ENCODE measurements at places on chromosomes 5 and 9.

DNA sequence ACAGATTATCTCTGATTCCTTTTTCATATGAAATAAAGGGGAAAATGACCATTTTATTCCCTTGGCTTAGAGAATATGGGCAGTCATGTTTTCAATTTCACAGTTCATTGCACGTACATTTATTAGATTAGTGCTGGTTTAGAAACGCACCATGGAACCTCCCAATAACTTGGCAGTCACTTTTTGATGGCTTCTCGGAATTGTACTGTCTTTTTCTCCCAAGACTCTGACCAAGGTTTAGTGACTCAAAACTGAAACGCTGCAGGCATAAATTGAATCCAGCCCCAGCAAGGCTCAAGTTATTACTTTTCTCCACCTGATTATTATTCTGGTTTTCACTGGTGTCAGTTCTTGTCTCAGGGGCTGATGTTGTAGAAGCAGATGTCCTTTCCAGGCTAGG, 55.6 kb upstream of the EGFLAM start:
- no peak for DNase-seq

DNA sequence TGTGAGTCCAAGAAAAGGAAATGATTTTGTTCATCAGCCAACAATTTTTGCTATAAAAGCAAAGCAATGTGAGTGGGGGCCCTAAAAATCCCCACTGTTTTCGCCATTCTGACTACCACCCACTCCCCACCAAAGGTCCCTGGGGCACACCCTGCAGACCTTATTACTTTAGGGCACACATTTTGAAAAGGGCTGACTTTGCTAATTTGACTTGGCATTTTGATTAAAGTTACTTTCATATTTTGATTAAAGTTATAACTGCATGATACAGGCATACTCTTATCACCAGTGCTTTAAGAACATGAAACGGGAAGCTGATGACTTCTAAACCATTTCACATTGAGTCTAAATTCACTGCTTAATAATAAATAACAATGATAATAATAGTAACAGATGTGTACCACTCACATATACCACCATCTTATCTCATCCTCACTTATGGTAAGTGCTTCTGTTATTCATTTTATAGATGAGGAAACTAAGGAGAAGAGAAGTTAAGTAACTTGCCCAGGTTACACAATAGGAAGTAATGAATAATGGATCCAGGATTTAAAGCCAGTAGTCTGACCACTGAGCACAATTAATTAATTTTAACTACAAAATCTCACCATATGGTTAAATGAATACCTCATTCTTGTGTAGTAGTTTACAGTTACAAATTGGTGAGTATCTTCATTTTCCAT, 25.4 kb upstream of the NR3C1 start:
- DNase-seq = no peak

DNA sequence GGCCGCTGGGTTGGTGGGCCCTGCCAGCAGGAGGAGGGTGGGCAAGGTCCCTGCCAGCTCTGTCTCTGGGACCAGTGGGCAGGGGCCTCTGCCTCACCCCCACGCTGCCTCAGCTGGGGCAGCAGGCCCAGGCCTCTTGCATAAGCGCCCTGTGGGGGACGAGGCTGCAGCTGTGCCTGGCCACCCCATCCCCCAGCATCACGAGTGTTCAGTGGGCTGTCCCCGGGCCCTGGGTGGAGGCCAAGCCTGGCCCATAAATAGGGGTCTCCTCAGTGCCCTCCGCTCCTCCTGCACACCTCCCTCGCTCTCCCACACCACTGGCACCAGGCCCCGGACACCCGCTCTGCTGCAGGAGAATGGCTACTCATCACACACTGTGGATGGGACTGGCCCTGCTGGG, at the start of gene PTGDS:
TSS of gene PTGDS (plus strand) at position 282 of the 400 bp plus-strand sequence. CDS start at position 357, 75 bp downstream.
- no peak for DNase-seq

DNA sequence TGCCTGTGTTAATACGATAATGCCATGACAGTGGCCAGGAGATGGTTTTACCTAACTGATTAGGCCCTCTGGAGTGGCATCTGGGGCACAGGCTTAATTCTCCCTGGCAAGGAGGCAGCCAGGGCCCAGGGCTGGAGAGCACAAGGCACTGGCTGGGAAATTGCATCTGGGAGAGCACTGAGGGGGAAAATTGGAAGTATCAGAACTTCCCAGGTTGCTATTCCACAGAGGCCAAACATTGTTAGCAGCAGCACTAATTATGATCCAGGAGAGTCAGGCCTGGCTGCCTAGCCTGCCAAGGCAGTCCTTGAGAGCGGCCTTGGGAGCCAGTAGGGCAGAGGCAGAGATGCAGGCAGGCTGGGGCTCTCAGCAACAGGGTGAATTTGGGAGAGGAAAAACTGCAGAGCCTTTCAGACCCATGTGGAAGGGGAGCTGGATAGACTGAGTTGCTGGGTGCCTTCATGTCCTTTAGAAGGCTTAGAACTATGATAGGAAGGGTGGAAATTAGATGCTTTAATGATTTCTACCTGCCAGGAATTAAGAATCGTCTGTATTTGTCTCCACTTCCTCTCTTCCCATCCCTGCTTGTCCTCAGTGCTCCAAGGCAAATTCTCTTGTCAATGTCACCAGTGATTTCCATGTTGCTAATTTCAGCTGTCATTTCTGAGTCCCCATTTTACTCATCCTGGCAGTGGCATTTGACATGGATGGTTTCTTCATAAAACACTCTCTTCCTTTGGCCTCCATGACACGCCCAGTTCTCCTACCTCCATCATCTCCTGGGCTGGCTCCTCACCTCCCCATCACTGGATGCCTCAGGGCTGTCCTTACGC, 56.1 kb upstream of the HSPA9 start:
- no peak for DNase-seq

GRCh38 chr9:104927216-104927911, 591 bp downstream of the ABCA1 start:
- DNase-seq = no peak

DNA sequence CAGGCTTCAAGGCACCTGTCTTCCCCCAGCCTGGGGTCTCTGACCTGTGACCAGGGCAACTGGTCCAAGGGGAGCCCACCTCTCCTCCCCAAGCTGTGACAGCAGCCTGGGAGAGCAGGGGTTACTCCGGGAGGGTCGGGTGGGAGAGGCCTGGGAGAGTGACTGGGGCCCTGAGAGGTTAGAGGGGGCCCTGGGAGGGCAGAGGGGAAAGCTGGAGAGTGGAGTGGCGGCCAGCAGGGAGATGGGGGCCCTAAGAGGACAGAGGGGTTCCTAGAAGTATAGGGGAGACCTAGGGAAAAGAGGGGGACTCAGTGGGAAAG, 302 bp downstream of the LCN9 start:
- no peak for DNase-seq

DNA sequence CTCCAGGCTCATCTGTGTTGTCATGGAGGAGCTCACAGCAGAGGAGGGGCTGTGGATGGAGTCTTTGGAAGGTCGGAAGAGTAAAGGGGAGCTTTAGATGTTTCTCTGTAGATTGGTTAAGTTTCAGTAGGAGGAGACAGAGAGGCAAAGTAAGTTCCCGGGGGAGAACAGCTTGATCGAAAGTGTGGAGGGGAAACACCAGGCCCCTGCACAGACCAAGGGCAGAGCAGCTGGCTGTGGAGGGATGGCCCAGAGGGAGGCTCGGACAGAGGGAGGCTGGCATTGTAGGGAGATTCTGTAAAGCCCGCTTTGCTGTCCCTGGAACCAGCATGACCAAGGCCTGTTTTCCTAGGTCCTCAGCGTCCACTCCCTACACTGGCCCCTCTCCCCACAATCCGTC, 5.3 kb upstream of the OR2V2 start:
- no peak for DNase-seq

DNA sequence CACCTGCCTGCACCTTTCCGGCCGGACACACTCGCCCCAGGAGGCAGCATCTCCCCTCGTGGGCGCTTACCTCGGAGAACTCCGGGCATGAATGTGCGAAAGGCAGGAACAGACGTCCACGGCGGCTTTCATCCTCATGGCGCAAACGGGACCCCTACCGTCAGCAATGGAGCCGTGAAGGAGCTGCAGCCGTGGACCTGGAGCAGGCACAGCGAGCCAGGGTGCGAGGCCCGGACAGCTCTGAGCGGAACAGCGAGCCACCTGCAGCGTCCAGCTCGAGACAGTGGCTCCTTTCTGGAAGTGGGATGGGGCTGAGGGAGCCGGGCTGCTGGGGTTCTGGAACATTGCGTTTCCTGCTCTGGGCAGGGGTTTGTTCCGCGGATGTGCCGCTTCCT, 7.8 kb upstream of the SLC6A19 start:
- no peak for DNase-seq

DNA sequence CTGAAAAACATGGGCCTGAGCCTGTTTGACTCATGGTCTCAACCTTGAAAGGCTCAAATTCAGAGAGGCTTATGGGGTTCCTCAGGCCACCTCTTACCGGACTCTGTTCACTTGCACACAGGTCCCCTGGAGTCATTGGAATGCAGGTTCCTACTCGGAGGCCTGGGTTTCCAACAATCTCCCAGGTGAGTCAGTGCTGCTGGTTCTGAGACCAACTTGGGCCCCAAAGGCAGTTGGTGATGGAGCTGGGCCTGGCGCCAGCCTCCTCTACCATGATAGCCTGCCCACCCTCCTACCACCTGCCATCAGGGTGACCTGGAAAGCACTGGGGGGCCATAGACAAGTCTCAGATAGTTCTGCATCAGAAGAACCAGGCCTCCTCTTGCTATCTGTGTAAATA, 188.4 kb downstream of the RGS3 start:
- no peak for DNase-seq

- DNase-seq = no peak
Observed at GRCh38 chr5:154811239-154811638, 39.2 kb downstream of the FAXDC2 start.

GRCh38 chr5:42749020-42749419, 7.6 kb upstream of the CCDC152 start:
- DNase-seq = no peak

- DNase-seq = no peak
Observed at GRCh38 chr5:178215280-178216002, 11.1 kb downstream of the HNRNPAB start.

DNA sequence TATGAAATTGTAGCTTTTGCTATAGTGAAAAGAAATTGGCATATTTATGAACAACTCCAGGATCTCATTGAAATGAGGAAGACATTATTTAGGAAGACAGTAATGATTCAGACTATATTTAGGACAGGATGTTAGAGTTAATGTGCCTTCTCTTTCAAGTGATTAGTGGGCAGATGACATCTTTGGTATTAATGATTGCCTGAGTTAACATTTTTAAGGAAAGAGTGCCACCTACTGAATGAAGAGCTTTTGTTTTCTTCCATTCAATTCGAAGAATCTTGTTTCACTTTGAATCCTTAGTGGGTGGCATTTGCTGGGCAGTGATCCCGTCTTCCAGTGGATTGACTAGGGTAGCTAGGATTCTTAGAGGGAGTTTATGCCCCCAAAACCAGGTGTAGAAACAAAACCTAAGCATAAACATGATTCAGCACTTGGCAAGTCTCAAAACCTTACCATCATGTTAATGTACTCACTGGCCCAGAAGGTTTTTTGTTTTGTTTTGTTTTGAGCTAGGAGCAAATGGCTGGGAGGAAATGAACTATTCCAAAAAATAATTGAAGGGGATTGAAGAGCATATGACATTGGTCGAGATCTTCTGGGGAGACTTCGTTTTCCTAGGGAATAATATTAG, 23.2 kb downstream of the MAP3K1 start:
- no peak for DNase-seq

GRCh38 chr5:81789033-81789432, 38.1 kb upstream of the SSBP2 start:
- no peak for DNase-seq

- no peak for DNase-seq
Observed at GRCh38 chr5:453725-454481, 10.9 kb downstream of the EXOC3 start.

DNA sequence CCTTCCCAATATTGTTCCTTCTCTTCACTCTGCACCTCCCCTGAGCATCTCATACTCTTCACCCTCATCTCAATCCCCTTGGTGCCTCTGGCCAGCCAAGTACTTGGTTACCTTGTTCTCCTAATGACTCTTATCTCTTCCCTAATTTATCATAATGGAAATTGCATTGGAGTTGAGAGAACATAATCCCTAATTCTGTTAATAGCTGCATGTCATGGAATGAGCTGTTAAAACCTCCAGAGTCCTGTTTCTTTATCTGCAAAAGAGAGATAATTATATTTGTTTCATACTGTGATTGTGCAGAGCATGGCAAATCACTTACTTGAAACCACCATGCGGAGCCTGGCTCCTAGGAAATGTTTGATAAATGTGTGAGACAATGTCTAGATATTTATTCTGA, 1074.9 kb upstream of the DMAC1 start:
- DNase-seq = no peak

DNA sequence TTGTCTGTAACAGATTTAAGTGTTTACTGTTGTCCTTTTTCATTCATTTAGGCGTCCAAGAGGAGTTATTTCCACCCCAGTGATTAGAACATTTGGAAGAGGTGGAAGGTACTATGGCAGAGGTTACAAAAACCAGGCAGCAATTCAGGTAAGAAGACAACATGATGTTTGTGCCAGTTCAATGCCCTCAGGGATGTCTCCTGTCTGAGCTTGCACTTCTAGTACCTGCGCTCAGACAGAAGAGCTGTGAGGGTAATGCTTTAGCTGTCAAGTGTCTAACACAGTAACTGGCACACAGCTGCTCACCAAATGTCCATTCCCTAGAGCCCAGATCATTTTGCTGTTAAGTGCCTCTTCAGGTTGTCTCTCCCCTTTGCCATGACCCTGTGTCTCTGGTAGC, 14.2 kb upstream of the PHF2 start:
- no peak for DNase-seq

GRCh38 chr5:125401724-125402622, 655.5 kb upstream of the ZNF608 start:
- no peak for DNase-seq

DNA sequence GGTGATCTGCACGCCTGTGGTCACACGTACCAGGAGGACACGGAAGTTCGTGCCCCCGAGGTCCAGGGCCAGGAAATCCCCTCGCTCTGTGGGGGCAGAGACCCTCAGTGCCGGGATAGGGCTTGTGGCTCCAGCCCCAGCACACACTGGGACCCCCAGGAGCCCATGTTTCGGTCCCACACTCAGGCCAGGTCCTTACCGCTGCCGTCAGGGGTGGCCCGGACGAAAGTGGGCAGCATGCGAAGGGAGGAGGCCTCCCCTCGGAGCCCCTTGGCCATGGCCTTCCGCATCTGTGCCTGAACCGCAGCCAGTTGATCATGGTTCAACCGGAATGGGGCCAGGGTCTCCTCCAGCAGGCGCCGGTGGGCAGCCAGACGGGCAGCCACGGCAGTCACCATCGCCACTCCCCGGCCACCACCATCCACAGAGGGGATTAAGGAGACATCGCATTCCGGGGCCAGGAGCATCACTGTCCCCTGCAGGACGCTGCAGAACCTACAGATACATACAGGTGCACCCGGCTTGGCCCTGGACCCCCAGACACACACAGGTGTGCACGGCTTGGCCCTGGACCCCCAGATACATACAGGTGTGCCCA, 11.8 kb downstream of the HK3 start:
- no peak for DNase-seq

- DNase-seq = no peak
Observed at GRCh38 chr5:67338421-67338820, 141.8 kb upstream of the CD180 start.

- DNase-seq = no peak
Observed at GRCh38 chr5:132971483-132972435, 8.3 kb upstream of the AFF4 start.

- DNase-seq = no peak
Observed at GRCh38 chr9:7844242-7844641, 44.7 kb upstream of the DMAC1 start.

- no peak for DNase-seq
Observed at GRCh38 chr5:133510634-133511262, 101.6 kb downstream of the FSTL4 start.
